ENCODE measurements at places on chromosomes 4 and X. TPM values are rescaled to one million over a fixed set of nuclear protein-coding genes. Genes with fewer than 3 reads are reported as not detected.

Gene NKRF
- 22.3 TPM for total RNA-seq

Gene CTAG1A
- not detected for total RNA-seq

Gene ARMCX1
- total RNA-seq = 3.9 TPM

DNA sequence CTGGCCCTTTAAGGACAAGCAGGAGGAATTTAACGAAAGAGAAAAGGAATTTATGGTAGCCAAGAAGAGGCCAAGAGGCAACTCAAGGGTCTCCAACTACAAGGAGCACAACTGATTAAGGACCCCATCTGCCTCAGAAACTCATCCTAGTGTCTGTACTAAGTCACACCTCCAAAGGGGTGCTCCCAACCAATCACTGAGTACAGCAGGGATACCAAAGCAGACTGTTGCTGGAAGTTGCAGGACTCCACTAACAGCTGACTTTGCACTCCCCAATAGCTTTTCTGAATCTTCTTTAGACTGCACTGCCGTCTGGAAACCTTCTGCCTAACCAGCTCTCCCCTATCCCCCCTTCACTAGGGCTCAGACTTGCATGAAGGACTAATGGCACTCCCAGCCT lies 50.6 kb downstream of the ATP11C start:
- no peak overlapping the region for H3K4me3 ChIP-seq
- peaks cover 26% of the 10 kb centered on the region for H3K4me1 ChIP-seq
- H3K36me3 ChIP-seq = peaks cover 10% of the 10 kb centered on the region
- H3K27me3 ChIP-seq = no peaks in the 10 kb centered on the region
- no peak for DNase-seq

GRCh38 chrX:123846577-123847038 lies 13.2 kb upstream of the XIAP start:
- no peak overlapping the region for H3K4me3 ChIP-seq
- H3K4me1 ChIP-seq = no peaks in the 10 kb centered on the region
- no peak for DNase-seq

GRCh38 chrX:53048169-53049126 lies at the start of gene GPR173:
Gene GPR173 (plus strand): TSS chrX:53048789. CDS start chrX:53076622, 27,833 bp downstream.
- no peaks in the 10 kb centered on the region for H3K36me3 ChIP-seq
- H3K27ac ChIP-seq = no peak within 1 kb of the TSS
- peaks cover 3% of the 10 kb centered on the region for H3K4me1 ChIP-seq

GRCh38 chr4:60682901-60683300 lies 517.2 kb upstream of the ADGRL3 start:
- no peak overlapping the region for H3K27ac ChIP-seq
- no peaks in the 10 kb centered on the region for H3K4me1 ChIP-seq
- H3K27me3 ChIP-seq = no peaks in the 10 kb centered on the region
- no peaks in the 10 kb centered on the region for H3K36me3 ChIP-seq
- DNase-seq = no peak

- H3K4me3 ChIP-seq = no peak overlapping the region
- no peak for DNase-seq
- no peaks in the 10 kb centered on the region for H3K27me3 ChIP-seq
Observed at GRCh38 chr4:15378062-15378461, 49.8 kb upstream of the C1QTNF7 start.

GRCh38 chr4:48708610-48709009 lies 71.5 kb downstream of the FRYL start:
- peaks cover 39% of the 10 kb centered on the region for H3K36me3 ChIP-seq
- no peak for DNase-seq
- no peak overlapping the region for H3K27ac ChIP-seq
- no peaks in the 10 kb centered on the region for H3K27me3 ChIP-seq
- H3K4me3 ChIP-seq = no peak overlapping the region
- H3K4me1 ChIP-seq = peaks cover 36% of the 10 kb centered on the region

GRCh38 chrX:72143609-72143907 lies 11.8 kb upstream of the RTL5 start:
- no peaks in the 10 kb centered on the region for H3K36me3 ChIP-seq
- H3K4me3 ChIP-seq = no peak overlapping the region
- no peak for DNase-seq

Measured in activated CD8-positive, alpha-beta T cell treated with anti-CD3 and anti-CD28 coated beads for 36 hours (primary cell).